ENCODE measurements at places on chromosomes 6 and 20.

DNA sequence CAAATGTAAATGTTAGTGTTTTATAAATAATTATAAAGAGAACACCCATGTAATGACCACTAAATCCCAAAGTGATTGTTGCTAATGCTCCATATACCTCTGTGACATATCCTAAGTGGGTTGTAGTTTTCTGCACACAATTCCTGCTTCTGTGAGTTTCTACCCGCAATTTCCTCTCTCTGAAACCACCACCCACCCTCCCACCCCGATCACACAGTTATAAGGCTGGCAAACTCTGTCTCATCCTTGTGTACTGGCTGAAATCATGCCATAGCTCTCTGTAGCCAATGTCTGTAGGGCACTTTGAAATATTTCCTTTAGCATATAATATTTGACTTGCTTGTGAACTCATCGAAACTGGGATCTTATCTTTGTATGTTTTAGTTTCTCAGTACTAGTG is 236.6 kb downstream of the PLCB1 start:
- DNase-seq: no peak

DNA sequence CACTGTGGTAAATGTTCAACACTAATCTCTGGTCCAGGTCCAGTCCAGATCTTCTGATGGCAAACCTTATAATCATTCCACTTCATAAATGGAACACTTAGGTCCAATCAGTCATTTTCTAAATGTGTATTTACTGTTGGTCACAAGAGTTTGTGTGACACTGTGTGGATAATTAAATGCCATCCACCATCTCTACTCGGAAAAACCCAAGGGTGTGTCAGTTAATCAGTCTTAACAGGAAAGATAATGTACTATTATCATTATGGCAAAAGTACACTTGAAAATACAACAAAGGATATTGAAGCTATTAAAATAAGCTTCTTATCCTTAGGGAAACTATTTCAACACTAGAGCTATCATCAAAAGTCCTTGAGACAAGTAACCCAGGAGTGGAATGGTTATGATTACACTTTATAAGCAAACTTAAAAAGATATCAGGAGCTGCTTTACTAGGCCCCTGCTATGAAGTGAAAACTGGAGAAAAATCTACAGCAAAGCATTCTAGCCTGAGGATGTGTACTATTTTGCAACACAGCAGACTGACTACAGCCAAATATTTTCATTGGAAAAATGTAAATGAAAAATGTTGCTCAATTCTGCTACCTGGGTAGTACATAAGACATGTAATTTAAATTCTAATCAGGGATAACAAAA is 227.9 kb downstream of the LAMA2 start:
- DNase-seq: peak; percentile 16

- DNase-seq: no peak
These were observed 2.5 kb upstream of the ZC3H12D start for GRCh38 chr6:149487316-149487715.

DNA sequence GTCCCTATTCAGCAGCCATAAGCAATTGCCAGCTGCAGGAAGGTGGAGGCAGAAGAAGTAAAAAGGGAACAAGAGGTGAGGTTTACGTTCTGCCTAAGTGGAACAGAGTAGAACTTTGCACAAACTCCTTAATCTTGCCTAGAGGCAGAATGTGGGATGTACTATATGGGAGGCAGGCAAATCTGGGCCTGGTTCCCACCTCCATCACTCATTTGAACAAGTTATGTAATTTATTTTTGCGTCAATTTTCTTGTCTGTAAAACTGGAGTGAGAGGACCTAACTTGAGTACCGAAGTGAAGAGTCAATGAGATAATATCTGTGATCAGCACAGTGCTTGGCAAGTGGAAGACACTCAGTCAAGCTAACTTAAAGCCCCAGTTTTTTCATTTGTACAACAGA is 2.0 kb upstream of the TPBG start:
- no peak for DNase-seq

DNA sequence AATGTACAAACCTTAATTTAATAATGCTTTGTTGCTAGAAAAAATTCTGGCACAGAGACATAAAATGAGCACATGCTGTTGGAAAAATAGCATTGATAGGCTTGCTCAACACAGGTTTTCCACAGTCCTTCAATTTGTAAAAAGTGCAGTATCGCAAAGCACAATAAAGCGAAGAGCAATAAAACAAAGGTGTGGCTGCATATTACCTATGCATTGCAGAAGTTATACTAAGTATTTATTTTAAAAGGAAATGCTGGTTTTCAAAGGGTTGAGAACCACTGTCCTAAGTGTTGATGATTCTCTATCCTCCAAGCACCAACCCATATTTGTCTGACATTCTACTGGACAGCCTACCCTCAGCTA is 54.1 kb upstream of the CAP2 start:
- DNase-seq: no peak

DNA sequence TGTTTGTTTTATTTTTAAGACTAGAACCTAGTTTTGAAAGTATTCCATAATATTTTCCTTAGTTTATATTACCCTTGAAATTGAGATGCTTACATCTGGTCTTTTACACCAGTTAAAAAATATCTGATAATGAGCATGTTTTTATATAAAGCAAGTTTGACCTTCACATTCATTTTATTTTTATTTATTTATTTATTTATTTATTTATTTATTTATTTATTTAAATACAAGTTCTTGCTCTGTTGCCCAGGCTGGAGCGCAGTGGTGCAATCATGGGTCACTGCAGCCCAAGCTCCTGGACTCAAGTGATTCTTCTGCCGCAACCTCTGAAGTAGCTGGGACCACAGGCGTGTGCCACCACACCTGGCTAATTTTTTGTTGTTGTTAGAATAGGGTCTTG is 52.8 kb upstream of the ADIG start:
- DNase-seq: no peak

DNA sequence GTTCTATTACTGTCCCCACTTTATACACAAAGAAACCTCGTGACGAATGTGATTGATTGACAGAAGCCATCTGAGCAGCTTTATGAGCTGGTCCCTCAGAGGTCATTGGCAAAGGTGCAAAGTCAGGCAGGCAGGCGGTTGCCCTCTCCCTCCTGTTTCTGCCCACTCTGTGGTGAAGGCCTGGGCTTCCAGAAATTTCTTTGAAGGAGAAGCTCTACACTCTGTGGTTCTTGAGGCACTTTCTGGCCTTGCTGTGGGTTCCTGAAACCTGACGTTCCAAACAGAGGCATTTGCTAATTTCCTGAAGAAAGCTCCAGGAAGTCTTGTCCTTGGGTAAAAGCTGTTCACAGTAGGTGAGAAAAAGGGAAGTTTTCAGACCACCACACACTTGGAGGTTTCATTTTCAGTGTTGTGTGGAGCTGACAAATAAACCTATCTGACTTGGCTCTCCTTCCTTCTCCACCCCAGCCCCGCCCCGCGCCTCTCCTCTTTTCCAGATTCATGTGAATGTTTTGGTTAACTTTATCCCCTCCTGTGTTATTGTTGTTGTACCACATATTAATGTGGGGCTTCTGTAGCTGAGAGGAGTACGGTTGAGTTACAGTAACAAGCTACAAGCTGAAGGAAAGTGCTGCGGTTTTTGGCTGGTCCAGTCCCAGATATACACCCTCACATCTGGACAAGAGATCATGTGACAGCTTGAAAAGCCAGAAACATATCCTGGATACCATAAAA is 274.1 kb downstream of the CLIC5 start:
- DNase-seq: peak; percentile 44

DNA sequence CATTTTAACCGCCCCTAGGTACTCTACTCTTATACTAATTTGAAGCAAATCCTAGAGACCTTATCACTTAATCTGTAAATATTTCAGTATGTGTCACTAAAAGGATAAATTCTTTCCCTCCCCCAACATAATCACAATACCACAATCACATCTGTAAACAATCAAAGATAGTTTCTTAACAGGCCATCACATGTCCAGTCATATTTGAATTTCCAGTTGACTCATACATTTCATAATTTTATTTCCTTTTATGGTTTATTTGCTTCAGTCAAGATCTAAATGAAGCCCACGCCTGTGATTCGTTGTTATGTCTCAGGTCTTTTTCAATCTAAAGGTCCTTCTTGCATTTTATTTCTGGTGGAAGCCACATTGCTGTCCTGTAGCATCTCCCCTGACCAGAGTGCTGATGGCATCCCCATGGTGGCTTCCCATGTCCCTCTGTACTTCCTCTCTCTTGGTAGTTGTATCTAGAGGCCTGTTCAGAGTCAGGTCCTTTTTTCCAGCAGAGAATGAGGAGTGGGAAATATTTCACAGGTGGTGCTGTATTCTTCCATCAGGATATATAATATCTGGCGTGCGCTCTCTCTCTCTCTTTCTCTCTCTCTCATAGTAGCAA is 128.6 kb upstream of the SLC22A23 start:
- peak; percentile 84 for DNase-seq
